B cell (primary cell): ENCODE measurements at places on chromosomes 3 and 15.
A peak's percentile ranks its signal among the peaks of the same experiment; 100 is the strongest.

- no peak for DNase-seq
Measured at GRCh38 chr3:140467796-140468315, 210.0 kb upstream of the TRIM42 start.

DNA sequence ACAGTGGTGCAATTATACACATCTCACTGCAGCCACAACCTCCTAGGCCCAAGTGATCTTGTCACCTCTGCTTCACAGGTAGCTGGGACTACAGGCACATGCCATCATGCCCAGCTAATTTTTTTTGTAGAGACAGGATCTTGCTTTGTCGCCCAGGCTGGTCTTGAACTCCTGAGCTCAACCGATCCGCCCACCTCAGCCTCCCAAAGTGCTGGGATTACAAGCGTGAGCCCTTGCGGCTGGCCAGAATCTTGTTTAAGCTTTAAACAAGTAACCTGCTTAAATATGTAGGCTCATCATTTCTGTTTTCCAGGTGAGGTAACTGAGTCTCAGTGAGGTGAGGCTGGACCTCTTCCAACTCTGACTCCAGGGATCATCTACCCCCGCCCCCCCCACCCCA is 7.7 kb upstream of the PSTPIP1 start:
- no peak for DNase-seq

- DNase-seq, result no peak
Measured at GRCh38 chr3:89521328-89521727, 413.9 kb downstream of the EPHA3 start.

- DNase-seq, result no peak
Measured at GRCh38 chr3:154430014-154430413, at the start of gene GPR149. Gene GPR149 (minus strand): TSS chr3:154430190. CDS start chr3:154429615, 575 bp downstream.

GRCh38 chr3:45105855-45106671 is 40.1 kb downstream of the CDCP1 start:
- DNase-seq, result no peak

DNA sequence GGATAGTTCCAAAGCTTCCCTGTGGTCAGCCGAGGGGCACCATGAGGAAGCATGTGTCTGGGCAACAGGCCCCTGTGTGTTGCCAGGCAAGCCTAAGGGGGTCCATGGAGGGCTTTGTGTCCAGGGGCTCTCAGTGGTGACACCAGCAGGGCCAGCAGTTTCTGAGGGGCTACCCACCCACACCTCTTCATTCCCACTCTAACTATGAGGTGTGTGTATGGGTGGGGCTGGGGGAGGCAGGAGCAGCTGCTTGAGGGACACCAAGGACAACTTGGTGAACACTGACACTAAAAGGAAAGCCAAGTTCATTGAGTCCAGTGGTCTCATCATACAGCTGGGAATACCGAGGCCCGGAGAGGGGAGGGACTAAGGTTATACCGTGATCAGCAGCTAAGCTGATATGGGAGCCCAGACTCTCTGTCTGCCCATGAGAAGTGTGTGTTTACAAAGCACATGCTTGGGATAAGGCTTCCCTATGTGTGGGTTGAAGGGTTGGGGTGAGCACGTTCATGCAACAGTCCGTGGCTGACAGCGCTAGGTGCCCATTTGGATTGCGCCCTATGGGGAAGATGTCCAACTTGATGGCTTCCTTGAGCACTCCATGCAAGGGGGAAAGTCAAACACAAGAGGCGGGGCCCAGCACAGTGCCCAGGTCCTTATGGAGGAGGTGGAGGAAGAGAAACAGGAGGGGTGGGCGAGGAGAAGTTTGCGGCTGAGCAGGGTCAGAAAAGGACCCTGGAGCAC is 34.8 kb upstream of the CHRNB4 start:
- no peak for DNase-seq

GRCh38 chr15:38864122-38864521 is 299.5 kb upstream of the RASGRP1 start:
- DNase-seq, result no peak

DNA sequence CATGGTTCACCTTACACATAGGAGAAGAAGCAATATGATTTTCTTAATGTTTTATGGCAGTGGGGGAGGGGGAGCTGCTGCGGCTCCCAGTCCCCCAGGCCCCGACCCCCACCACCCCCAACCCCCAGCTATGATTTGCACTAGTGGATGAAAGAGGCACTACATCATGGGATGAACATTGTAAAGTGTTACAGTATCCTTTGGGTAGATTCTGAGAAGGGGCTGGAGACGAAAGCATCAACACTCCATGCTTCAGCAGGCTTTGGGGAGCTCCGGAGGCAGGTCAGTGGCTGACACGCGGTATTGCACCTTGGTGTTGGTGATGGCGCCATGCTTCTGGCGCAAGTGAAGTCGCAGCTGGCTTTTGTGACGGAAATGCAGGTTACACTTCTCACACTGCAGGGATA is 19.9 kb upstream of the RTP2 start:
- DNase-seq, result no peak

DNA sequence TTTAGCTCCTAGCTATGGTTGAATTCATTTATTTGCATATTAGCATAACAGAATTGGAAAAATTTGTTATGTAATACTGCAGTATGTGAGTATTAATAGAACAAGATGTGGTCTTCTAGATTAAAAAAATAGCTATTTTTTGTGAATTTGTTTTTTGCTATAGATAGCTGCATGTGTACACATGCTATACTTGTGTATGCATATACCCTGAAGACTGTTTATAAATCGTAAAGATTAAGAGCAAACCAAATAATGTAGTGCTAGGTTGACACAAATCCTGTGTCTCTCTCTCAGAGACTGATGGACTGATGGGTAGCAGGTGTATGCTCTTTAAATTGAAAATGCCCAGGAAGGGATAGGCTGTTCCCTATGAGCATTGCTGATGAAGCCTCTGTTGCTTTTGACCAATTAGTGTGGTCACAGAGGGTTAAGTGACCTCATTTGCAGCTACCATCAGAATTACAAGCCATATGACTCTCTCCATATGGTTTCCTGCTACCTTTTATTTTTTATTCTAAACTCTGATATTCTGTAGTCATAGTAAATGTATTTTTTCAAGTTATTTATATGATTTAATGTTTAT is 9.0 kb downstream of the PLCL2 start:
- no peak for DNase-seq

GRCh38 chr3:5531741-5532290 is 344.3 kb downstream of the EDEM1 start:
- DNase-seq, result no peak

GRCh38 chr3:190586631-190587011 is 72.7 kb downstream of the IL1RAP start:
- peak; percentile 30 for DNase-seq

GRCh38 chr3:11556851-11557644 is 86.7 kb downstream of the VGLL4 start:
- no peak for DNase-seq

- peak; percentile 62 for DNase-seq
Measured at GRCh38 chr3:89113893-89114840, 6.7 kb downstream of the EPHA3 start.

DNA sequence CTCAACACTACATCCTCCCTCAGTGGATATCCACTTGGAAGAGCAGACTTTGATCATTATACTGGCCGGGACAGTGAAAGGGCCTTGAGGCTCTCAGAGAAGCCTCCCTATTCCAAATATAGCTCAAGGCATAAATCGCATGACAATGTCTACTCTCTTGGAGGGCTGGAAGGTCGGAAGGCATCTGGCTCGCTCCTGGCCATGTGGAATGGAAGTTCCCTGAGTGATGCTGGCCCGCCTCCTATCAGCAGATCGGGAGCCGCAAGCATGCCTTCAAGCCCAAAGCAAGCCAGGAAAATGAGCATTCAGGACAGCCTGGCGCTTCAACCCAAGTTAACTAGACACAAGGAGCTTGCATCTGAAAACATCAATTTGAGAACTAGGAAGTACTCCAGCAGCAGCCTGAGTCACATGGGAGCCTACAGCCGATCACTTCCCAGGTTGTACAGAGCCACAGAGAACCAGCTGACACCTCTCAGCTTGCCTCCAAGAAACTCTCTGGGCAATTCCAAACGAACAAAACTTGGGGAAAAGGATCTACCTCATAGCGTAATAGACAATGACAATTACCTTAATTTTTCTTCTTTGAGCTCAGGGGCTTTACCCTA is 25.4 kb downstream of the PHLDB2 start:
- DNase-seq, result no peak

- no peak for DNase-seq
Measured at GRCh38 chr3:188394623-188395022, 240.7 kb downstream of the LPP start.

DNA sequence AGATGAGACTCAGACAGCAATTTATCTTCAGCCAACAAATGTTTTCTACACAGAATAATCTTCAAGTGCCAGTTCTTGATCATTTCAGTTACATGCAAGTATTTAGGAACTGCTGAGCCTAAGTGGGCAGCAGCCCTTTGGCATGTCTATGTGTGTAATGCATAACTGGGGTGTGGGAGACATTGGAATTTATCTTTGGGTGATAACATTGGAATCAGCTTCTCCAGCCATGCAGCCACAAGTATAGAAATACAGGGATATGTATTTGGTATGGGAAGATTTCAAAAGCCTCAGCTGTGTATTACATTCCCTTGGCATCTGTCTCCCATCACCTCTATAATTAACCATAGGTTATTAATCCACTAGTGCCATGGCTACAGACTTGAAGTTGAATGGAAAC is 63.4 kb upstream of the FOXP1 start:
- no peak for DNase-seq

GRCh38 chr3:8962226-8962861 is 928 bp downstream of the RAD18 start:
- DNase-seq, result no peak

- DNase-seq, result no peak
Measured at GRCh38 chr3:151553888-151554287, 93.0 kb upstream of the IGSF10 start.

DNA sequence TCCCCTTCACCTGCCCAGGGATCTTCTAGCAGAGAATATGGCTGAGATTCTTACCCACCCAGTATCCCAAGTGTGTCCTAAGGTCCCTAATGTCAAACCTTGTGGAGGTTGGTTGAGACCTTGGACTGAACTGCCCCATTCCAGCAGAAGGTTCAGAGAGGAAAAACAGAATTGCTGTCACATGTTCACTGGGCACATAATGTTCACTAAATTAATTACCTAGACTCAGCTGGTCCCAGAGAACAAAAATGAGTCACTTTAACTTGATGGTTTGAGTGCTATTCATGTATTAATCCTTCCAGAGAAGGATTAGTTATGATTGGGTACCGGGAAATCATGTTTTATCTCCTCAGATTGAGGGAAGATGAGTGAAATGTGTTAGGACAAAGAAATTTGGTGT is 171.3 kb upstream of the GADL1 start:
- no peak for DNase-seq

- no peak for DNase-seq
Measured at GRCh38 chr15:92662762-92663161, 7.2 kb upstream of the FAM174B start.

DNA sequence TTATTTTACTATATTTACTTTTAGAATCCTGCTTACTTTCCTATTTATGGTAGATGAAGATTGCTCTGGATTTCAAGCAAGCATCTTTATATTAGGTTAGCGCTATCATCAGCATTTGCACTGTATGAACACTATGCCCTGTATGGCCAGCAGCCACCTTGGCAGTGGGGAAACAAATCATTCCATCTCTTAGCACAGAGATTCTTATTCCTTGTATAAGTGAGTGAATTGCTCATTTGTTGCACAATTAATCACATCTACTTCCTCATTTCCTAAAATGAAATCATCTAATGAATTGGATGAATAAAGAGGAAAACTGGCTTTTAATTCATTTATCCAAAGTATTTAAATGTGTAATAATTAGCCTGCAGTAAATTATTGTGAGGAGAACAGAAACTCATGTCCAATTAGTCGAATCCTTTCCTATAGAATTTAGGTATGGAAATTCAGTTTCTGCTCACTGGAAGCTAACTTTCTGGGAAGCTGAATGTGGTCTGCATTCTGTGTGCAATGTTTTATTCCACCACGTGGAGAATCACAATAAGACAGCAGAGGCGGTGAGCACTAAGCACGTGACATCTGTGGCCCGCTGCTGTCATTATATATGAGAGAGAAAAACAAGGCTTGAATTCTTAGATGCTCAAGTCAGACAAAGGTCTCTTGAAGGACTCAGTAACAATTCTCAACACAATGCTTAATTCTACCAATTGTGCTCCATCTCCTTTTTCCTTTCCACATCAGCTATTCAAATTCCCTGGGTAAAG is 93.4 kb downstream of the PEX5L start:
- no peak for DNase-seq

DNA sequence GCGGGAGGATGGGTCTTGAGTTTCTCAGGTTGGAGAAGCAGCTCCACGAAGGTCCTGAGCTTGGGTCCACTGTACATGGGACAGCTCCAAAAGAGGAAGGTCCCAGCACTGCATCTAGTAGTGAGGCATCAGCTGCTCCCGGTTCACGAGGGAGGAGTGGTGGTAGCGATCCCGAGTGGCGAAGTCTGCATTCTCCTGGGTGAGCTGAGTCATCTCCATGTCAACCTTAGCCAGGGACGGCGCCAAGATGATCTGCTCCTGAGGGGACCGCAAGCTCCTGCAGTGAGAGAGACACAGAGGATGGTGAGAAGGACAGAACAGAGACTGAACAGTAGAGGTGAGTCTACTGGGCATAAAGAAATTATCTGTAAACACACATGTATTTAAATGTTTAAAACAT is 28.0 kb upstream of the HEG1 start:
- no peak for DNase-seq

GRCh38 chr15:100330629-100331215 is 11.1 kb downstream of the ADAMTS17 start:
- DNase-seq, result no peak

GRCh38 chr3:155281912-155282311 is 11.6 kb downstream of the STRIT1 start:
- no peak for DNase-seq

GRCh38 chr3:192727032-192727847 is at the start of gene FGF12:
Gene FGF12 (minus strand): TSS chr3:192727541.
- DNase-seq, result no peak

GRCh38 chr3:16395212-16395611 is 118.3 kb downstream of the RFTN1 start:
- no peak for DNase-seq

- no peak for DNase-seq
Measured at GRCh38 chr3:188700501-188700900, 471.3 kb upstream of the TPRG1 start.

GRCh38 chr3:23496165-23496564 is 293.0 kb downstream of the UBE2E2 start:
- no peak for DNase-seq

GRCh38 chr15:75727851-75728715 is 15.4 kb upstream of the CSPG4 start:
- peak; percentile 77 for DNase-seq

DNA sequence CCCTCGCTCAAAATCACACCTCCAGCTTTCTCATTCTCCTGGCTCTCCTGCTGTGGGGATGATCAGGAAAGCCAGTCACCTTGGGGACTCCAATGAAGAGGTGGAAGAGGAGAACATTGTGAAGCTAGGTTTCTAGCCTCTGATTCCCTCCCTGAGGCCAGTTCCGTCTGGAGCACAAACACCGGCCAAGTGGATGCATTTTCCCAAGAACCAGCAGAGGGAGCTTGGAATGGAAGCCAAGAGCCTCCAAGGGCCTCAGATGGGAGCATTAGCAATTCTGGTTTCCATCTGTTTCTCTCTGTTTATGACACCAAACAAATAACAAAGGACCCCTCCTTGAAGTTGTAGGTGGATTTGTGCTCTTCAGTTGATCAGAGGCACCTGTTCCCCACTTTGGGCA is 40.6 kb upstream of the NMNAT3 start:
- DNase-seq, result no peak

- no peak for DNase-seq
Measured at GRCh38 chr15:41464889-41465580, 28.6 kb upstream of the ITPKA start.

- DNase-seq, result no peak
Measured at GRCh38 chr3:53863145-53863544, 16.8 kb downstream of the IL17RB start.

- no peak for DNase-seq
Measured at GRCh38 chr15:57686657-57687056, 19.9 kb upstream of the POLR2M start.
